ENCODE measurements at places on chromosomes 2 and 18.

DNA sequence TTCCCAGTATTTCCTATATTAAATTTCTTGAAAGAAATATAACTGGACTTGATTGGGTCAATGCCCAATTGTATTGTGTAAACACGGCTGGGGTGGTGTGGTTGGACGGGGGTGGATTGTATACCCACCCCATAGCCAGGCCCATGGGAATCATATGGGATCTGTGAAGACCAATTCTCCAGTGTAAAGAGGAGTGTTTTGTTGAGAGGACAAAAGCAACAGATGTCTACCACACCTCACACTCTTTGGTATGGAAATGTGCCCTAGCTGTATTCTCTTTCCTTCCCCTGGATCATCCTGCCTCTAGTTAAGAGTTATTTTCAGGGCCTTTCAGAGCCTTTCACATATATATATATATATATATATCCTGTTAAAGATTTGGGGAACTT lies 57.5 kb upstream of the TGIF1 start:
- DNase-seq = no peak

GRCh38 chr2:54755641-54756326 lies 32.3 kb downstream of the EML6 start:
- no peak for DNase-seq

DNA sequence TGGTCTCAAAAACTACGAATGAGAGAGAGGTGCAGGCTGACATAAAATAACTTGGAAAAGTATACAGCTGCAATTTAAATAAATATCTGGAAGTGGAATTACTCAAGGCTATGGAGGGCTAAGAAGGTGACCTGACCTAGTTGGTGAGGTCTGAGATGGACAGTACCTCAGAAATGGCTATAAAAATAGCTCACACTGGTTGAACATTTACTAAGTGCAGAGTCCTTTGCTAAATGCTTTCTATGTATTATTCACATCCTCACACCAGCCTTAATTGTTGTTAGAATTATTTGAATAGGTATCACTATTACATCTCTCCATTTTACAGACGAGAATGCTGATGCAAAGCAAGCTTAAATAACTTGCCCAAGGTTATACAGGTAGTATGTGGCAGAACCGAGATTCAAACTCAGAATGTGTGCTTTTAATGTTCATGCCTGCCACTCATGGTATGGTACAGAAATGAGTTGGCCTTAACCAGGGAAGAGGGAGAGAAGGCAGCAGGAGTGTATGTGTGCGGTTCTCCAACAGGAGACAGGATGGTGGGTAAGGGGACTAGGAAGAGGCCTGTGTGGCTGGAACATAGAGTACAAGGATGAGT lies 37.4 kb downstream of the MRPL44 start:
- no peak for DNase-seq

- no peak for DNase-seq
Measured at GRCh38 chr18:75109819-75110218, 99.1 kb downstream of the PTGR3 start.

DNA sequence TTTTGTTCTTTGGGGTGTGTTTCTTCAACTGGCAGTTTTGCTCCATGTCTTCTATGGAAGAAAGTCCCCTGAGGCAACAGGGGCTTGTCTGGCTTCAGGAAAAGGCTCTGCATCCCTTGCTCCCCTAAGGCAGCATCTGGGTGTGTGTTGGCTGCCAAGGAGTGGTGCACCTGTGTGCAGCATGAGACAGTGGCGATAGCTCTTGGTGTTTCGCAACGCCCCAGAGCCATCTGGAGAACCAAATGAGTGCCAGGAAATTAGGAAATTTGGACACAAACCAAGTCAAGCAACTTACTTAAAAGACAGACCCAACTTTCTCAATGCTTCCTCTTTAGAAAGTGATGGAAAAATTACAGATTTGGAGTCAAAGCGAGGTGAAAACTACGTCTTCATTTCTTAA lies 1044.4 kb upstream of the CNTNAP5 start:
- DNase-seq = no peak

DNA sequence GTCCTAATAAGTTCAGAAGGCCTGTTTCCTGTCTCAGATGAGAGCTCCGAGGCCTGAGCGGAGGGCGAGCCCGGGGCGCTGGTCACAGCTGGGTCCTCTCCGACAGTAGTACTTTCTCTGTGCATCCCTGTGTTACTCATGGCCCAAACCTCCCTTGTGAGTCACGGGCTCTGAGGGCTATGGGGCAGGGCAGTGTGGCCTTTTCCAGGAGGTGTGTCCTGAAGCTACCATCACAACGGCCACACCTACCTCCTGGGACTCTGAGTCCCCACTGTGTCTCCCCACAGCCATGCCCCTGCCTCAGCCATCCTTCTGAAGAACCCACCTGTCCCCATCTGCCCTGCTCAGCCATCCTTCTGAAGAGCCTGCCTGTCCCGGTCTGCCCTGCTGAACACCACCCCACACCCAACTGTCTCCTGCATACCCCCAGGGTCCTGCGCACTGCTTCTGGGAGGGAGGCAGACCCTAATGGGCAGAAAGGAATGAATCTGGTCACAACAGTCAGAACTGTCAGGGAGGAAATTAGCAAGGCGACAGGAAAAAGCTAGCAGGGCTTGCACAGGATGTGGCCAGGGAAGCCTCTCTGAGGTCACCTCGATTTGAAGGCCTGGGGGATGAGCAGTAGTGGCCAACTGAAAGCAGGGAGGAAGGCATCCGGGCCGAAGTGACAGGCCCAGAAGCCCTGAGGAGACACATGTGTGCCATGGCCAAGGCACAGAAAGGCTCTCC lies 145.4 kb upstream of the RIOK3 start:
- DNase-seq = no peak

DNA sequence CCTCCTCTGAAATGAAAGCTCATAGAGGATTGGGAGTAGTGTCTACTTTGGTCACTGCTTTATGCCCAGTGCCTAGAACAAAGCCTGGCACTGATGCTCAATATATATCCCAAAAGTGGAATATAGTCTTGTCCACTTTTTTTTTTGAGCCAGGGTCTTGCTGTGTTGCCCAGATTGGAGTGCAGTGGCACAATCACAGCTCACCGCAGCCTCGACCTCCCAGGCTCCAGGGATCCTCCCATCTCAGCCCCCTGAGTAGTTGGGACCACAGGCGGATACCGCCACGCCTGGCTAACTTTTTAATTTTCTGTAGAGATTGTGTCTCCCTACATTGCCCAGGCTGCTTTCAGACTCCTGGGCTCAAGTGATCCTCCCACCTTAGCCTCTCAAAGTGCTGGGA lies 3.8 kb downstream of the FKBP7 start:
- DNase-seq = no peak

DNA sequence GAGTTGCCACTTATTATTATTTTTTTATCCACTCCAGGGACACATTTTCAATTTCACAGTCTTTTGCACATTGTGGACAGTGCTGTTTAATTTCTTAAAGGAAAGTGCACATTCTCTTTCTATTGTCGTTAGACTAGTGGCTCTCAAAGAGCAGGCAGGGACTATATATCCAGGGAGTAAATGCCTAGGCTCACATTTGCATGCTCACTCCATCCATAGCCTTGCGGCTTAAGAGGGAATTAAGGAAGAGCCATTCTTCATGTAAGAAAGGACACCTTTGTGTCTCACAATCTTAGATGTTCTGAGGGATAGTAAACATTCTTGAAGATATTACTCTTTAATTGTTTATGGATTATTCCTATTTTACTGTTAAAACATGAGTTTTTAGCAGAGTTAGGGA lies 70.8 kb downstream of the FIGN start:
- no peak for DNase-seq

DNA sequence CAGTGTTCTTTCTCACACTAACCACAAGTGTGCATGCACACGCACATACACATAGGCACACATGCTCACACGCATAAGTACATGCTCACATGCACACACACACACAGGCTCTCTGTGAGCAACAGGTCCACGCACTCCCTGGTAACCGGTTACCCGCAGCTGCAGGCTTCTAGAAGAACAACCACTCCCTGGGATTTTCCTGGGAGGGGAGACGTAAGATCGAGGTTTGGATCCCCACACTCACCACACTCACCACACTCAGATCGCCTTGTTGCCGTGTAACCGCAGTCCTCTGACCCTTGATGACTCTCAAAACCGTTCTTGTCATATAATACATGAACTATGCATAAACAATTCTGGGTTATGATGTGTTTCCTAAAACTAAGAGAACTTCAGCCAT lies 42.2 kb downstream of the TTC32 start:
- DNase-seq = no peak

DNA sequence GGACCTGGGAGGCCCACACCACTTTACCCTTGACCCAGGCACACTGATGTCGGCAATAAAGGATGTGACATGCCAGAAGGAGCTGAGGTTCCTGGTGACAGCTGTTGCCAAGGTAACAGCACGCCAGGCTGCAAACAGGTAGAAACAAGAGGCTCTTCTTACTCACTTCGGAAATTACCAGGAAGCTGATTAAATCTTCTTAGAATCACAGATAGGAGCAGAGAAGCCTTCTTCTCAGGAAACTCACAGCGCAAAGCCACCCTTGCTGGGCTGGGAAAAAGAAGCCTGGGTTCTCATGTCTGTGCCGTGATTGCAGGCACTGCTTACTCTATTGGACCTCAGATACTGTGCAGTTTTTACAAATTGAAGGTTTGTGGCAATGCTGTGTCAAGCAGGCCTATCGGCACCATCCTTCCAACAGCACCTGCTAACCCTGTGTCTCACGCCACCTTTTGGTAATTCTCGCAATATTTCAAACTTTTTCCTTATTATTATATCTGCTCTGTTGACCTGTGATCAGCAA lies 61.0 kb upstream of the TAF1B start:
- no peak for DNase-seq

DNA sequence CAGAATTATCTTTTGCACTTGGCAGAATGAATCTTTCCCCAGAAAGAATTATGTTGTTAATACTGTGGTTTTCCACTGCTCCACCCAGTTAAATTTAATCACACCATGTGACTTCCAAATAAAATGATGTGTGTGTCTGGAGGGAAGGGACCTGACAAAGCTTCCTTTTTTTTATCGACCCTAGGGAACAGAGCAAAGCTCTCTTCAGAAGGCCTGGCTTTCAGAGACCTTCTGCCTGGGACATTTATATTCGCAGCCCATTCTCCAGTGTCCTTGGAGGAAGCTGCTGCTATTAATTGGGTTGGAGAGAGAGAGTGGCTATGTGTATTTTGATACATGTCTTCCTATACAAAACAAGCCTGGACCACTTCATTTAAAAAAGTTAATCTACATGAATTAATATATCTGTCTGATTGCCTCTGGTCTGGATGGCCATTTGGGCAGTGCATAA lies 233.7 kb downstream of the PRKCE start:
- no peak for DNase-seq

- DNase-seq = no peak
Measured at GRCh38 chr18:9082711-9083510, 19.6 kb upstream of the NDUFV2 start.

- no peak for DNase-seq
Measured at GRCh38 chr2:121343191-121343590, 58.2 kb upstream of the TFCP2L1 start.

DNA sequence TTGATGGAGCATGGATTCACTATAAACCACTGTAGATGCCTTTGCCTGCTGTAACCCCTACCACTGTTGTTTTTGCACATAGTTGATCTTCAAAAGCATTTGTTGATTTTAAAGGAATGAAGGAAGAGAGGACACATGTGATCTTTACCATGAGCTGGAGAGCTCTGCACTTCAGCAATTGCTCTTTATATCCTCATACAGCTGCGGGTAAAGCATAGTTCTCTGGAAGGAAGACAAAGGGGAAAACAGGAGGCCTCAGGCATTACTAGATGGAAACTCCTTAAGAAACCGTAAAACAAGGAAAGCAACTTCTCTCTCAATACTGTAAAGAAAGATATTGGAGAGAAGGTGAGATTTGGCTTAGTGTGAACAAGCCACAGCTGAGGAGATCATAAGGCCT lies 60.6 kb downstream of the SCG2 start:
- DNase-seq = no peak

- no peak for DNase-seq
Measured at GRCh38 chr2:1561811-1562421, 148.7 kb downstream of the TPO start.

GRCh38 chr2:230829293-230829692 lies 35.4 kb upstream of the ITM2C start:
- DNase-seq = no peak

DNA sequence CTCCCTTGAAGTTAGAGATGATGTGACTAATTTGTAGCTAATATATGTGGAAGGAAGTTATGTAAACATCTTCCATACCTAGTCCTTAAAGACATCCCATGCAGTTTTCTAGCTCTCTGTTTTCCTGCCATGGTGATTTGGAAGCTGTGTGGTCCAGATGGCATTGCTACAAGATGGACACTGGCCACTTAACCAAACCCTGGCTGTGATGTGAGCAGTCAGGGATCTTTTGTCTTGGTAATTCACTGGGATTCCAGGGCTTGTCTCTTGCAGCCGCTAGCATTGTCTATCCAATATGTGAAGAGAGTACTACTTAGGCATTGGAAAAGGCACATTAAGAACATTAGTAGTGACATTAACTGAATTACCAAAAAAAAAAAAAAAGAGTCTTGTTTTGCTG lies 139.9 kb upstream of the DOCK10 start:
- DNase-seq = peak; percentile 45

- DNase-seq = no peak
Measured at GRCh38 chr2:152577579-152577978, 139.7 kb downstream of the PRPF40A start.

- no peak for DNase-seq
Measured at GRCh38 chr2:239192975-239193374, 207.8 kb downstream of the HDAC4 start.

GRCh38 chr2:113755835-113756354 lies 547 bp downstream of the SLC35F5 start:
- no peak for DNase-seq

- no peak for DNase-seq
Measured at GRCh38 chr2:28488858-28489575, 6.8 kb upstream of the PLB1 start.

GRCh38 chr2:200033929-200034328 lies 78.5 kb downstream of the MAIP1 start:
- DNase-seq = no peak

GRCh38 chr2:13884291-13884976 lies 748.1 kb upstream of the LRATD1 start:
- no peak for DNase-seq

GRCh38 chr2:160715428-160715827 lies 221.8 kb upstream of the RBMS1 start:
- no peak for DNase-seq

- DNase-seq = no peak
Measured at GRCh38 chr2:185441486-185442005, 297.1 kb upstream of the FSIP2 start.

- DNase-seq = no peak
Measured at GRCh38 chr18:21980744-21981143, 188.6 kb upstream of the GATA6 start.

- DNase-seq = no peak
Measured at GRCh38 chr2:113253453-113253852, 25.3 kb downstream of the PAX8 start.

DNA sequence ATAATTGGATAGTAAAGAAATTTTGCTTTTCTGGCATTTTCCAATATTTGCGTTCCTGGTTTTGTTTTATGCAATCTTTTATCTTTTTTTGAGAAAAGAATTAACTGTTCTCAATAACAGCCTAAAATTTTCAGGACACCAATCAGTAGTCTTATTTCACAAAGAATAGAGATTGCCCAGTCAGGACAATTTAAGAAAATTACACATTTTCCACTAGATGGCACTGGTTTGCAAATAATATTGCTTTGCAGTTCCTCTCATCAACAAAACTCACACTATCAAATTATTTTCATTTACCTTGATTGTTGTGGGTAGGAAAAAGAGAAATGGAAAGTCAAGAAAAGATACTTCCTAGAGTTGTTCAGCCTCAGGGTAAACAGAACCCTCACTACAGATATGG lies 2.4 kb upstream of the RBM45 start:
- DNase-seq = peak; percentile 63
